ENCODE measurements at places on chromosomes 13 and 19. TPM values are rescaled to one million over a fixed set of nuclear protein-coding genes. Genes with fewer than 3 reads are reported as not detected.

GRCh38 chr13:35793823-35794222 lies 317.3 kb upstream of the MAB21L1 start:
- no peak for DNase-seq

- DNase-seq, result peak; percentile 96
These were observed 547 bp upstream of the INTS6 start for GRCh38 chr13:51453207-51453958.

DNA sequence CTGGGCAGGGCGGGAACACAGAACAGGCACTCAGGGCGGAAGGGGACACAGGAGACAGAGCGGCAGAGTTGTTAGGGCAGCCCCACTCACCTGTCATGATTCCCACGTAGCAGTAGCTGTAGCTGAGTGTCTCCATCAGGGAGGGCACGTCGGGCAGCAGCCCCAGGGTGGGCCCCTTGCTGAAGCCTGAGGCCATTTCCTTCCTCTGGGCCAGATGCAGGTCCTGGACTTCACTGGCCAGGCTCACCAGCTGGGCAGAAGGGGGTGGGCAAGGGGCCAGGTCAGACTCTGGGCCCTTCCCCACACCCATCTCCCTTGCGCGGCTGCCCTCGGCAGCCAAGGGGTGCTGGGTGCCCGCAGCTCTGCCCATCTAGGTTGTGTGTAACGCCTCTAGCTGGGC lies 5.9 kb downstream of the MBOAT7 start:
- DNase-seq, result no peak

DNA sequence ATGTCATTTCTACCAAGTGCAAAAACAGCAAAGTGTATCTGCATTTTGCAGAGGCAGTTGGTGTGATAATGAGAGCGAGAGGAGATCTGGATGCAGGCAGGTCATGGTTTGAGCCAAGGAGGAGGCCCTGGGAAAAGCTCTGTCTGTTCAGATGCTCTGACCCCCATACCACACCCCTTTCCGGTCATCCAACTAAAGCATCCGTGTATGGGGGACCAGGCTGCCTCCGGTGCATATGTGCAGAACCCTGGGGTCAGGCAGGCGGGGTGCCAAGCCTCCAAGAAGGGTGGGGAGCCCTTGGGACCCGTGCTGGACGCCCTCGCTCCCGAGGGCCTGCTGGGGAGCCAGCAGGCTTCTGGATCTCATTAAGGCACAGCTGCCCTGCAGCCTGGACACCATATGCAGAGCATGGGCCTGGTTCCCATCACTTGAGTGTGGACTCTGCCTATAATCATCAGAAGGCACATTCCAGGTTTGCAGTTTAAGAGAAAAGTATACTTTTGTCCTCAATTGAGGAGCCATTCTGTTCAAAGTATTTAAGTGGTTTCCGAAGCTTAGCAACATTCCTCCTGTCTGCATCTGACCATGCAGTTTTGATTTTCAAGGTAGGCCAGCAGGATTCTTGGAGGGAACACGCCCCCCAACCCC lies 56.1 kb downstream of the ALOX5AP start:
- no peak for DNase-seq

GRCh38 chr13:108113407-108113806 lies 101.9 kb downstream of the LIG4 start:
- no peak for DNase-seq

DNA sequence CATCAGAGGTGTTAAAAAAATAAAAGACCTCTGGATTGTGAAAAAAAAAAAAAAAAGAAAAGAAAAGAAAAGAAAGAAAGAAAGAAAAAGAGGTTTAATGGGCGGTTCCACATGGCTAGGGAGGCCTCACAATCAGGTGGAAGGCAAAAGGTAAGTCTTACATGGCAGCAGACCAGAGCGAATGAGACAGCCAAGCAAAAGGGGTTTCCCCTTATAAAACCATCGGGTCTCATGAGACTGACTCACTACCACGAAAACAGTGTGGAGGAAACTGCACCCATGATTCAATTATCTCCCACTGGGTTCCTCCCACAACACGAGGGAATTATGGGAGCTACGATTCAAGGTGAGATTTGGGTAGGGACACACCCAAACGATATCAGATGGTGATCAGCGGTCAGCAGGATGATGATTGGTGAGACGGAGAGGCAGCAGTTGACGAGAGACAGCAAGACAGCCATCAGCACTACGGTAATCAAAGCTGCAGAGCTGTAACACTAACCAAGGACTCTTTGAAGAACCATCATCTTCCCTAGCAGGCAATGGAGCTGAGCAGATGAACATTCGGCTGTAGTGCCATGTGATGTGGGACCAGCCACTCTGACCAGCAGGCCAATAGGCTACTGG lies 3.9 kb upstream of the CD209 start:
- DNase-seq, result no peak

DNA sequence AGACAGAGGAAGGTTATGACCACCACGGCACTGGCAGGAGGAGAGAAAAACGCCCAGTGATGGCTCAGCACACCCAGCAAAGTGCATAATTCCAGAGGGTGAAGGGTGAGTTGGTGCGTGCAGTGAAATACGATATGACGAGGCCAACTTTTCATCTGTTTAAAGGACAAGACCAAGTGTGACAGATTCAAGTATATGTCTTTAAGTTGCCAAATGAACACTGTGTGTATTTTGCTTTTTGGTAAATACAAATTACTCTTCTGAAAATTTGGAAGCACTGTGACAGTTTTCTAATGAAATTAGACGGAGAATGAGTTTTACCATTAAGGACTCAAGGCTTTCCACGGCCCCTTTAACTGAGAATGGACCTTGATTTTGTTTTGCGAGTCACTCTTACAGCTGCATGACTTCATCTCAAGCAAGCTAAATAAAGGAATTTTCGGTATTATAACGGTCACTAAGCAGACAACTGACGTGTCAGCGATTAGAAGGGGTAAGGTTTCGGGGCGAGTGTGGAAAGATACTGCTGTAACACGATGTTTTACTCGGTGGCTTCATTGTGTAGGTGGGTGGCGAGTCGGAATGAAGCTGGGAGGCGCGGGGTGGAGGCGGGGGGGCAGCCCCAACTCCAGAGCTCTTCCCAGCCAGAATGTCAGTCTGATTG lies 22.8 kb downstream of the COL4A2 start:
- DNase-seq, result no peak

- DNase-seq, result no peak
These were observed 286.8 kb downstream of the SLITRK6 start for GRCh38 chr13:85512421-85512820.

DNA sequence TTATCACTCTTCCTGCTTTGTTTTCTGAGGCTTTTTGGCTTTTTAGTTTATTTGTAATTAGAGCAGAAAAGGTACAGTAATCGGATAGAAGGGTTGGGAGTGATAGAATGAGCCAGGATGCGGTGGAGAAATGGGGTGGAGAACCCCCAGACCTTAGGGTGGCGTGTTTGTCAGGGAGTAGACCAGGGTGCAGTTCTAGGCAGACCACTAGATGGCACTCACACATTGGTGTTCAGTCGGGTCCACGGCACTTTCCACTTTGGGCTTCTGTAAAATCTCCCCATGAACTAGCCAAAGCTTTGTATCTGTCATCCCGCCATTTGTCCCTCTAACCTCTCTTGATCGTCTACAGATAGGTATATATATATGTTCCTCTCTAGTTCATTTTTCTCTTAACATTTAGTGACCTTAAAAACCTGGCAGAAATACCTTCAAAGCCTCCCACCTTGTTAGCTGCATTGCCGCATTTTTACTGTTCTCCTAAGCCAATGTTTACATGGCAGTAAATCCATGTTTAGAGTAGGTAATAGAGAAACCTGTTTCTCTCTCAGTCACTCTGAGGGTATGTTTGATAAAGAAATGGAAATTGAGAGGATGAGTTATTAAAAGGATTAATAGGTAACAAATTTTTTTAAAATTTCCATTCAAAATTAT lies 154.9 kb downstream of the TM9SF2 start:
- peak; percentile 75 for DNase-seq

DNA sequence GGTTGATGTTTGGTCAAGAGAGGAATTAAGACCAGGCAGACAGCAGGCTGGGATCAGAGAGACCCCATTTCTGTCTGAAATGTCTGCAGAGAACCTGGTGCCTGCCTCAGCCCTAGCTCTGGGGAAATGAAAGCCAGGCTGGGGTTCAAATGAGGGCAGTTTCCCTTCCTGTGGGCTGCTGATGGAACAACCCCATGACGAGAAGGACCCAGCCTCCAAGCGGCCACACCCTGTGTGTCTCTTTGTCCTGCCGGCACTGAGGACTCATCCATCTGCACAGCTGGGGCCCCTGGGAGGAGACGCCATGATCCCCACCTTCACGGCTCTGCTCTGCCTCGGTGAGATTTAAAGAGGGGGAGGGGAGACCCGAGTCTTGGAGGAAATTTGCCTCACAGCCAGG lies at the start of gene LILRB4:
Gene LILRB4 (plus strand): TSS at position 256 of the 400 bp plus-strand sequence. CDS start 49 bp downstream, at position 305.
- DNase-seq, result peak; percentile 32

- no peak for DNase-seq
These were observed 42.6 kb downstream of the KLF2 start for GRCh38 chr19:16367261-16367683.

Gene CHAF1A
- total RNA-seq, result 25.9 TPM

Gene PGLYRP2
- not detected for total RNA-seq

Gene PTGER1
- not detected for total RNA-seq

Gene ZFR2
- not detected for total RNA-seq

Gene SERTM1
- total RNA-seq, result not detected

Gene KANK3
- 16.7 TPM for total RNA-seq
